ENCODE measurements at places on chromosomes 6 and 20.

- DNase-seq: no peak
These were observed 511 bp upstream of the CLIC1 start for GRCh38 chr6:31736768-31737314.

DNA sequence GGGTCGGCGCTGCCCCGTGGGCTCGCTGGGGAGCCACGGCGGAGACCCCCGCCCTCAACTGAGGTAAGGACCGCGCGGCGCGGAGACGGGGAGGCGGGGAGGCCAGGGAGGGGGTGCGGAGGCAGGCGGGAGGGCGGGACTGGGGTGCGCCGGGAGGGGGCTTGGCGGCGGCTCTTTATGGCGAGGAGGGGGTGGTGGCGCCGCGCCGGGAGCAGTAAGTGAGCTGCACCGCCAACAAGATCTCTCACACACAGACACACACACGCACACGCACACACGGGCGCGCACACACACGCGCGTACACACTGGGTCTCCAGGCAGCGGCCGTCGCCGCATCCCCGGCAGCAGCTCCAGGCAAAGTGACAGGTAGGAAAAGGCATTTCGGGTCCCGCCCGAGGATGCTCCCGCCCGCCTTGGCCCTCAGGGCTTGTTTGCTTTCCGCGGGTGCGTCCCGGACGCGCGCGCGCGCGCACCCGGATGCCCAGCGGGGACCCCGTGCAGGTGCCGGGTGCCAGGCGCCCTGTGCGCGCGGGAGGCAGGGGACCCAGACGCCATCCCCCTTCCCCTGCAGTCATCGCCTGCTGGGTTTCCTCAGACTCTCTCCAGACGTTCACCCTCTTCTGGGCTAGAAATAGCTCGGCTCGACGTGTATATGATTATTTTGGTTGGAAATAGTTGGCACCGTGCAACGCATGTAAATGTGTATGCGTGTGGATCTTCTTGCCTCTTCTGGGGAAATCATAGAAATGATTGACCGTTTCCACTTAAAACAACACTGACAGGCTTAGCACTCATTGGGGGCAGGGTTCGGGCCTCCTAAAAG, at the start of gene PLCB4:
Gene PLCB4, plus strand, starts transcription at position 247 of the 823 bp plus-strand sequence. CDS start 238,728 bp downstream, outside the sequence.
- no peak for DNase-seq

- DNase-seq: no peak
These were observed 107.6 kb upstream of the TRAF3IP2 start for GRCh38 chr6:111713236-111713635.

DNA sequence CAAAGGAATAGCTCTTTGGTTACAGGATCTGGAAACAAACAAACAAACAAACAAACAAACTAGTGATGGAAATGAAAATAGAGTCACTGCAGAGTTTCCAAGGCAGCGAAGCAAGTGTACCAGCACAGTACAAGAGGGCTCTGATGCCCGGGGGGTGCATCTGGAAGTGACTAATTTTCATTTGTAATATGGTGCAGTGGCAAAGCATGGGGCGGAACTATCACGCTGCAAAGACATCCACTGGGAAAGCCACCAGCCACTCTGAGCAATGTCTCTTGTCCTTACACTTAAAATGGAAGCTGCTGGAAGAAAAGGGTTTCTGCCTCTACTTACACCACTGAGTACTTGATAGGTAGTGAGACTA, 44.4 kb upstream of the NEDD9 start:
- DNase-seq: no peak

GRCh38 chr20:63319164-63320040, 26.4 kb downstream of the COL20A1 start:
- DNase-seq: no peak

DNA sequence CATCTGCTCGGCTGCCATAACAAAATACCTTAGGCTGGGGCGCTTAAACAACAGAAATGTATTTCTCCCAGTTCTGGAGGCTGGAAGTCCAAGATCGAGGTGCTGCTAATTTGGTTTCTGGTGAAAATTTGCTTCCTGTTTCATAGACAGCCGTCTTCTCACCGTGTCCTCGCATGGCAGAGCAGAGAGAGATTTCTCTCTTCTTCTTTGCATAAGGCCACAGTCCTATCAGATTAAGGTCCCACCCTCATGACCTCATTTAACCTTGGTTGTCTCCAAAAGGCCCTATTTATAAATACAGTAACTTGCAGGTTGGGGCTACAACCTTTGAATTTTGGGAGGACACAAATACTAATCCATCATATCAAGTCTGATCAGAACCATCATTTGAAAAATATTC, 544.3 kb downstream of the KIF16B start:
- DNase-seq: no peak

- DNase-seq: no peak
These were observed 341.0 kb upstream of the SULF2 start for GRCh38 chr20:48126227-48126740.

DNA sequence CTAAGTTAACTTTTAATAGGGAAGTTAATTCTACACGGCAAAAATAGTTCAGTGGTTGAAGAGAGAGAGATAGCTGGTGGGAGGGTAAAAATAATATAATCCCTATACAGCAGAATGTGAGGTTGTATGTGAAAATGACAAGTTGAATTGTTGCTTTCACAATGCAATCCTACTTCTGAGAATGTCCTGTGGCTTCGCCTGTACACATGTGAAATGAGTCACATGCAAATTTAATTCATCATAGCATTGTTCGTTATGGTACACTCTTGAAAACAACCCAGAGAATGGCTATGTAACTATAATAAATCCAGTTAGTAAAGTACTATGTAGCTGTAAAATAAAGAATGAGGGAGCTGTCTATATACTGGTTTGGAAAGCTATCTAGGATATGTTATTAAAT, 46.0 kb upstream of the HINT3 start:
- no peak for DNase-seq

- no peak for DNase-seq
These were observed 690 bp downstream of the TULP1 start for GRCh38 chr6:35512006-35512405.

DNA sequence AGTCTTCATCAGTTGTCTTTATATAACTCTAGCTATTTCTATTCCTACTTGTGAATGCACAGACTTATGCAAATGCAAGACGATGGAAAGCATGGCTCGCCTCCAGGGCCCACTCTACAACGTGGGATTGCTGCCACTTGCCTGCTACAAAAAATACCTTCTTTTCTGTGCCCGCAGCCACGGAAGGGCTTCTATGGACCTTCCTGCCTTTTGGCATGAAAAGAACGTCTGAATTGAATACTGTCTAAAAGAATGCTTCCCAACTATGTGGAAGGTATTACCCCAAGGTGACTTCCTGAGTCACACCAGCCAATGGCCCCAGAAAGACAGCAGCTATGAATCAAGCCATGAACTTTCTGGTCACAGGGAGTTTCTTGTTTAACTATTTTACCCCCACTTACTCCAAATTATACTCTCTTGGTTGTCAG, 261.2 kb downstream of the HIVEP2 start:
- DNase-seq: no peak

GRCh38 chr6:147132889-147133288, 71.3 kb upstream of the STXBP5 start:
- no peak for DNase-seq
